GM23338 (cell line): ENCODE measurements at places on chromosomes 2 and 18. TPM values are rescaled to one million over a fixed set of nuclear protein-coding genes. Genes with fewer than 3 reads are reported as not detected.

HRH4 gene
- polyA plus RNA-seq = 0.07 TPM in 1 of 2 replicates, not detected in the other

GRCh38 chr2:84386336-84387040 lies 72.6 kb downstream of the SUCLG1 start:
- no peak for DNase-seq

DNA sequence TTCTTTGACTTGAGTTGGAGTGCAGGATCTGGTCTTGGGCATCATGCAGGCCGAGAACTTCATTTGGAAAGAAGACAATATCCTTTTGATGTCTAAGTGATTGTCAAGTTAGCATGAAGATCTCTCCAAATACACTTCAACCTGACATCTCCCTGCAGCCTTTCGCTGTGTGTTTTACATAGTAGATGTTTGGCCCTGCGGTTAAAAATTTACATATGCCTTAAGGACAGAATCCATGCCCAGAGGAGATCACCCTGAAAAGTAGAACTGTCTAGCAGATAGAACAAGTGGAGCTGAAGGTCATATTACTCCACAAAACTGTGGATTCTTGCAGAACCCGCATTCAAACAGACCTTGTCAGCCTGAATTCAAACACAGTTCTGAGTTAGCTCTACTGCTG lies 409.9 kb downstream of the LPIN1 start:
- no peak for DNase-seq

DNA sequence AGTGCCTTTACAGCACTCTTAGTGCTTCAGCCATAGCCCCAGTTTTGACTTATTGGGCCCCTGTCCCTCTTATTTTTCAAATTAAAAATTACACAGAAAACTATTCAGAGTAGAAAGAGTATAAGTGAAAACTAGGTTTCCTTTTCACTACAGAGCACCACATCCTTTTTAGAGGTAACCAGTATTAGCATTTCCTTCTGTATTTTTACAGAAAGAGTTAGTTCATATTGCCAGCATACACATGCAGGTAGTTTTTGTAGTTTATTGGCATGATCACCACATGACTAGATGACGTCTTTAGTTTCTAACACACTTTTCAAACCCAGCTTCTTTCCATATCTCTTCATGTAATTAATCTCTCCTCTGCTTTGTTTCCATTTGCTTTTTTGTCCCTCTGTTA lies 66.4 kb downstream of the UBE2E3 start:
- no peak for DNase-seq

- DNase-seq = no peak
Measured at GRCh38 chr2:144357623-144358373, 162.1 kb downstream of the ZEB2 start.

DNA sequence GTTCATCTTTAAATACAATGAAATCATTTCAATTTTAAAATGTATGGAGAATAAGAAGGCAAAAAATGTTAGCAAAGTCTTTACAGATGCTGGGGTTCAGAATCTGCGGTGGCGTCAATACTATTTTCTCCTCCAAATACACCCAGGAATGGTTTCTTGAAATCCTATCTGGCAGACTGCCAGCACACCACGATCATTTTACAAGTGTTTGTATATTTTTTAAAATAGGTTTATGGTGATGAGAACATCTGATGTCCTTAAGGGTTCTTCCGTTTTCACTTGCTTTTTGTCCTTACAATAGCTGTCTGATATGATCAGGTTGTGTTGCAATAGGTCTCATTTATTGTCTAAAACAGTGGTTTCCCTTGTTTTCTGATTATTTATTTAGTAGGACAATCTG lies 89.6 kb downstream of the CMPK2 start:
- no peak for DNase-seq

FOXD4L1 gene
- not detected in 2 replicates for polyA plus RNA-seq

- DNase-seq = peak; percentile 13
Measured at GRCh38 chr18:9803698-9804516, 81.9 kb upstream of the TXNDC2 start.

DOCK10 gene
- polyA plus RNA-seq = 0.19 and 1.0 TPM in 2 replicates

- no peak for DNase-seq
Measured at GRCh38 chr2:150388289-150388625, 99.2 kb downstream of the RND3 start.

CDK5R2 gene
- 0.19 TPM in 1 of 2 replicates, not detected in the other for polyA plus RNA-seq

- no peak for DNase-seq
Measured at GRCh38 chr2:128273469-128274081, 45.1 kb downstream of the HS6ST1 start.

GRCh38 chr2:241065355-241065803 lies 36.7 kb downstream of the MTERF4 start:
- DNase-seq = peak; percentile 40
